Stimulated activated naive CD8-positive, alpha-beta T cell treated with anti-CD3 and anti-CD28 coated beads, Interleukin-15, amount 100 ng/mL, for 72 hours (primary cell): ENCODE measurements at places on chromosomes 7 and 10.

GRCh38 chr10:6194311-6194710, 8.4 kb upstream of the PFKFB3 start:
- DNase-seq, result no peak

DNA sequence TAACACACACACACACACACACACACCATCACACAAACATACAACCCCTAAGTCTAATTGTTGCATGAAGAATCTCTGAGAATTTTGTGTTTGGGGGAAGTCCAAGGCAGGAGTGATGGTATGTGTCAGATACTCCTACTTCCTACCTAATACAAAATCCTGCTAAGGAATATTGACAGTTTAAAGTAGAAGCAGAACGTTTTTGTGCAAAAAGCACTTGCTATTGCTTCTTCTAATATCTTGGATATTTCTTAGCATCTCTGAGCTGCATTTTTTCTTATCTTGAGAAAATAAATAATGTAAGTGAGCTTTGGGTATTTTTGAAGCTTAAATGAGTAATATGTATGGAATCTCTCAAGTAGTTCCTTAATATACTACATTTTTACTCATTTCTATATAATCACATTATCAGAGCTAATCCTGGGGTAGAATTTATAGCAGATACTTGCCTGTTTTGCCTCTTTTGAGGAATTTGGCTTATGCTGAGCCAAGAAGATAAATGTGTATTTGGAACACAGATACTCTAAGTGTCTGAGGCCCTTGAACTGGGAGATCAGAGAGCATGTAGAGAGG, 212.3 kb downstream of the DKK1 start:
- DNase-seq, result no peak

GRCh38 chr10:88042160-88043100, 179.0 kb downstream of the PTEN start:
- DNase-seq, result no peak

- no peak for DNase-seq
These were observed 8.8 kb upstream of the AFAP1L2 start for GRCh38 chr10:114412907-114413797.

DNA sequence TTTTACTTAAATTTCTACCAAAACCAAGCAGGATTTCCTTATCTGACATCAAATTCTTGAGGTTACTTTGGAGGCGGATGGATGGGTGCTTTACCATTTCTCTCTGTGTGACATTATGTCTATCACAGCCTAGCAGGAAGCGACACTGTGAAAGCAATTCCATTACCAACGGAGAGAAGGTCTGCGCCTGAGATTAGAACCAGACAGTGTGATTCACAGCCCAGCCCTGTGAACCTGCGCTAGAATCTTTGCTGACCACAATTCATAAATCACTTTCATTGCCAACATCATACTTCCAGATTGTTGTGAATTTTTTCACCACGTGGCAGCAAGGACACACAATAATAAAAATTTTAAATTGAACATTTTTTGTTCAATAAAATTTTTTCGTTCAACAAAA, 126.5 kb downstream of the CUBN start:
- DNase-seq, result peak; percentile 67

GRCh38 chr7:55127135-55127551, 108.3 kb downstream of the EGFR start:
- no peak for DNase-seq

DNA sequence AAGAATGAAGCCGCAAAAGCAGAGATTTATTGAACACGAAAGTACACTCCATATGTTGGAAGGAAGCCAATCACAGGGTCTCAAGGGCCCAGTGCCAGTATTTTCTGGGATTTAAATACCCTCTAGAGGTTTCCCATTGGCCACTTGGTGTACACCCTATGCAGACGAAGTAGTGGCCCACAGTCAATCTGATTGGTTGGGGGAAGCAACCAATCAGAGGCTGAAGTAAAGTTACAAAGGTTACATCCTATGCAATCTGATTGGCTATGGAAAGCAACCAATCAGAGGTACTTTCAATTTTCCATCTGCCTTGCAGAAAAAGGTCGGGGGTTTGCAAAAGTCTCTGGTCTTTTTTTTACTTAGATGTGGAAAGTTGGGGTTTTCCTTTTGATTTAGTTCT, 481.3 kb upstream of the NRP1 start:
- no peak for DNase-seq

DNA sequence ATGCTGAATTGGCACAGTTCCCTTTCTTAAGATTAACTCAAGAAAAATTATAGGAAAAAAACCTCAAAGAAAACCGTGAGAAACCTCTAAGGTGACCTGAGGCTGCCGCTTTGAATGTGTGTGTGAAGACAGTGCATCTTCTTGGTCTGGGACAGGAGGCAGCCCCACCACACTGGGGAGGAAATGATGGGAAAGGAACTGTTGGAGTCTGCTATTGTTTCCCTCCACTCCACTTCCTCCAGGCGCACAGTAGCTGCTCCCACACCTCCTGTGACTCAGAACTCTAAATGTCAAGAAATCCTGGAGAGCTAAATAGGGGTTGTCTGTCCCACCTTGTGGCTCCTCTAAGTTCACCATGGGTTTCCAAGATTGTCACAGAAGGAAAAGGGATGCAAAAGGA, 179.4 kb downstream of the PDE1C start:
- DNase-seq, result no peak

- DNase-seq, result no peak
These were observed 250.0 kb upstream of the HGF start for GRCh38 chr7:82019551-82020475.

GRCh38 chr7:37289367-37289766, 159.3 kb downstream of the ELMO1 start:
- no peak for DNase-seq

DNA sequence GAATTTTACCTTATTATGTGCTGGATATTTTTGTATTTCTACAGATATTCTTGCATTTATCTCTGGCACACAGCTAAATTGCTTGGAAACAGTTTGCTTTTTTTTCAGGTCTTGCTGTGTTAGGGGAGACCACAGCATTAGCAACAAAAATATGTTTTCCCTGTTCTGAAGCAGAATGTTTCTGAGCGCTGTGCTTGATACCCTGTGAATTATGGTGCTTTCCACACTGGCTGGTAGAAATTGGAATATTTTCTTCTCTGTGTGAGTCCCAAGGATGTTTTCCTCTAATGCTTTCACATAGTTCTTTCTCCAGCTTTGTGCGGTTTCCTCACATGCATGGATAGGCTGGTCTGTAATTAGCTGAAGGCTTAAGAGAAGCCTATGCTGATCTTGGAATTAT, 651.6 kb upstream of the IGFBP3 start:
- DNase-seq, result no peak

- DNase-seq, result no peak
These were observed 2.1 kb downstream of the SP4 start for GRCh38 chr7:21429786-21430574.

- no peak for DNase-seq
These were observed 54.0 kb downstream of the PWWP2B start for GRCh38 chr10:132450825-132451505.

GRCh38 chr7:114843102-114843501, 78.8 kb upstream of the MDFIC start:
- no peak for DNase-seq

DNA sequence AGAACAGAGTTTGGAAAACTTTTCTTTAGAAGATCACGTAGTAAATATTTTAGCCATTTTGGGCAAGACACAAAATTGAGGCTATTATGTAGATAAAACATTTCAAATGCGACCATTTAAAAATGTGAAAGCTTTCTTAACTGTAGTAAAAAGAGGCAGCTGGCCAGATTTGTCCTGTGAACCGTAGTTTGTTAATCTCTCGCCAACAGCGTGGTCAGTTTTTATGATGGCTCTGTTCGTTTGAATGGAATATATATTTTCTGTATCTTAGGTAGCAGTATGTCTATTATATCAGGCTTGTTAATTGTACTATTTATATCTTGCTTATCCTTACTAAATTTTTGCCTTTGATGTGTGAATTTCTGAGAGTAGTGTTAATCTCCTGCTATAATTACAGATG, 124.9 kb downstream of the CCSER2 start:
- no peak for DNase-seq

DNA sequence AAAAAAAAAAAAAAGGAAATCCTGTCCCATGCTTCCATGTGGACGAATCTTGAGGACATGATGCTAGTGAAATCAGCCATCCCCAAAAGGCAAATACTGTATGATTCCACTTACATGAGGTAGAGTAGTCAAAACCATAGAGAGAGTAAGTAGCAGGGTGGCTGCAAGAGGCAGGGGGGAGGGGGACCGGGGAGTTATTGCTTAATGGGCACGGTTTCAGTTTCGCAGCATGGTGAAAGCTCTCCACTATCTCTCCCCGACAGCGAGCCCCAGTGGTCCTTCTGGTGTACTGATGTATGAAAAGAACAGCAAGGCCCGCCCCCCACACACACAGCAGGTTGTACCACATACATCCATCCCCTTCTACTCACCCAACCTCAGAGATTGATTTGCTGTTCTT, 32.8 kb downstream of the NOD1 start:
- DNase-seq, result peak; percentile 81

GRCh38 chr7:157397731-157398691, 61.2 kb downstream of the DNAJB6 start:
- DNase-seq, result no peak

GRCh38 chr10:71078454-71079145, 133.8 kb upstream of the UNC5B start:
- DNase-seq, result no peak

- no peak for DNase-seq
These were observed at the start of gene CLDN4 for GRCh38 chr7:73830681-73831583. CLDN4 (plus strand) TSS chr7:73830996; CDS start chr7:73831202, 206 bp downstream.

DNA sequence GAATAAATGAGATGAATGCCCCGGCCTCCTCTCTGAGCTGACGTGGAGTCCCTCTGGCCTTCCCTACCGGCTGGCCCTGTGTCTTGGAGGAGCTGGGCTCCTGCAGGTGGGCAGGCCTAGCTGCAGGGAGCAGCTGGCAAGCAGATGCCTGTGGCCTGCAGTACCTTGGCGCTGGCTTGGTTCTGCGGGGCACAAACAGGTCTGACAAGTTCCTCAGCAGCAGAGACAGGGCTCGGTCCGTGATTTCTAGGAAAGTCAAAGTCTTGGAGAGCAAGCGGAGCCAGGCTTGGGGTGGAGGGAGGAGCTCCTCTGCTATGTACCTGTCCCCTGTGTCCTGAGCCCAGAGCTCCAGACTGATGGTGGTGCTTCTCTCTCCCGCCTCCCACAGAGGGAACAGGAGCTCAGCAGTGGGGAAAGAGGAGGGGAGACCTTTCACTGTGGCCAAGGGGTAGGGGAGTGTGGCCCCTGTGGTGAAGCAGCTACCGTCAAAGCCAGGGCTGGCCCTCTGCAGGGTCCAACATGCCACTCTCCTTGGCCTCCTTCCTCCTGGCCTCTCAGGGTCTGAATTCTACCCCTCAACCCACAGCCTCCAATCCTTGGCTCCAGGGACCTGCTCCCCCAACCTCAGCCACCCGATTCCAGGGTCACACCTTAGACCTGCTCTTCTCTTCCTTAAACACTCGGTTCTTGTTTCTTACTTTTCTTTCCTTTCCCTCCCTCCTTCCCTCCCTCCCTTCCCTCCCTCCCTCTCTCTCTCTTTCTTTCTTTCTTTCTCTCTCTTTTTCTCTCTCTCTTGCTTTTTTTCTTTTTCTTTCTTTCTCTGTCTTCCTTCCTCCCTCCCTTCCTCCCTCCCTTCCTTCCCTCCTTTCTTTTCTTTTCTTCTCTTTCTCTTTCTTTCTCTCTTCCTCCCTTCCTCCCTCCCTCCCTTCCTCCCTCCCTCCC, 20.1 kb downstream of the MYL10 start:
- DNase-seq, result no peak

DNA sequence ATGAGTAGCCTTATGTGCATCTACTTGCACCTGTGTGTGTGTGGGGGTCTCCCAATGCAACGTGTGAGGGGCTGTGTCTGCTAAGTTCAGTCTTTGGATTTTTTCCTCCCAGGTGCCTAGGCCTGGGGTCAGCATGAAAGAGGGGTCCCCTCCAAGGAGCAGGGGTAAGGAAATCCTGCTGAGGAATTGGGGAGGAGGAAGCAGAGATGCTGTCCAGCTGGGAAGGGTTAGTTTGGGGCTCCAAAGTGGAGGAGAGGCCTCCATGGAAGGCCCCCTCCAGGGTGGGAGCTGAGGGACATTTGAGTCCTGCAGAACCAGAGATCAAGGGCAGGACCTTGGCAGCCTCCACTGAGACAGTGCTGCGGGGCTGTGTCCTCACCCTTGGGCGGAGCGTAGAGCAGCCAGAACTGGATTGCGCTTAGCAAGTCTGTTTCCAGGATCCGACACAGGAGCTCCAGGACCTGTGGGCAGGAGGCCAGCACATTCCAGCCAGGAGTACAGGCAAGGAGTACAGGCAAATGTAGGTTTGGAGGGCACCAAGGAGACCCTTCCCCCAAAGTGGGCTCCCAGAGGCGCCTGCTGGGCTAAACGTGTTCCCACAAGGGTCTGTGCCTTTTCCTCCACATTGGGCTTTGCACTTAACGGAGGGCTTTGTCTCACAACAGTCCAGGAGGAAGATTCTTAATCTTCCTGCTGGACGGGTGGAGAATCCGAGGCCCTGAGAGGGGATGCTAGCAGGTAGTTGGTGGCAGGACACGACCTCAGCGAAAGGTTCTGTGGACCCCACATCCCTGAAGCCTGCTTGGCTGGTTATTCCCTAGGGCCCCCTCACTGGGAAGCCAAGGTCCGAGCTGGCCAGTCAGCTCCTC, 10.1 kb downstream of the TBATA start:
- DNase-seq, result no peak

GRCh38 chr10:15897287-15897686, 37.0 kb upstream of the MINDY3 start:
- DNase-seq, result no peak

- DNase-seq, result no peak
These were observed 64.1 kb downstream of the MICU1 start for GRCh38 chr10:72561745-72562166.

DNA sequence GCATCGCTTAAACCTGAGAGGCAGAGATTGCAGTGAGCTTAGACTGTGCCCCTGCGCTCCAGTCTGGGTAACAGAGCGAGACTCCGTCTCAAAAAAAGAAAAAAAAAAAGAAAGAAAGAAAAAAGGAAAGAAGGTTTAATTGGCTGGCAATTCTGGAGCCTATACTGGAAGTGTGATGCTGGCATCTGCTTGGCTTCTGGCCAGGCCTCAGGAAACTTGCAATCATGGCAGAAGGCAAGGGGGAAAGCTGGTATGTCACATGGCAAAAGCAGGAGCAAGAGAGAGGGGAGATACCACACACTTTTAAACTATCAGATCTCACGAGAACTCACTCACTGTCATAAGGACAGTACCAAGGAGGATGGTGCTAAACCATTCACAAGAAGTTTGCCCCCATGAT, 190.0 kb downstream of the CALN1 start:
- no peak for DNase-seq
